GM23338 (cell line): ENCODE measurements at places on chromosomes 12 and 14.

GRCh38 chr12:26017484-26018211 lies 59.2 kb downstream of the RASSF8 start:
- peak; percentile 88 for DNase-seq

GRCh38 chr14:29927376-29928116 lies at the start of gene PRKD1:
PRKD1 (minus strand) TSS chr14:29927847.
- DNase-seq = peak; percentile 73

DNA sequence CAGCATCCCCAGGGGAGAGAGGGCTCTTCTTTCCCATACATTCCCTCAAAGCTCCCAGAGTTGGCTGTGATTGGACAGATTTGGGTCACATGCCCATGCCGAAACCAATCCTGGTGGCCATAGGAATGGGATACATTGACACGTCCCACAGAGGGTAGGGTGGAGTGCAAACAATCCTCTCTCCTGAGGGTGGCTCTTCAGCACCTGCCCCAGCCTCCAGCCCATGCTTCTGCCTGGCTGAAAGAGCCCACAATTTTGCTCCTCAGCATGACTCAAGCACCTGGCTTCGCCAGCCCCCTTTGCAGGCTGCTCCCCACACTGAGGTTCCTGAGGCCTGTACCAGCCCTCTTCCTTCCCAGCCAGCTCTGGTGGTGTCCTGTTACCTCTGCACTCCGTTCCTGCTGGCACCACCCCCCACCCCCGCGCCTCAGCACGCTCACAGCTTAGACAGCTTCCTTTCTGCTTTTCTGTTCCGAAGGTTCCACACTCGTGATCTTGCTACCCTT lies 71.7 kb downstream of the CCDC92 start:
- DNase-seq = peak; percentile 78

- DNase-seq = no peak
These were observed 10.9 kb downstream of the SLC38A2 start for GRCh38 chr12:46361667-46362034.

DNA sequence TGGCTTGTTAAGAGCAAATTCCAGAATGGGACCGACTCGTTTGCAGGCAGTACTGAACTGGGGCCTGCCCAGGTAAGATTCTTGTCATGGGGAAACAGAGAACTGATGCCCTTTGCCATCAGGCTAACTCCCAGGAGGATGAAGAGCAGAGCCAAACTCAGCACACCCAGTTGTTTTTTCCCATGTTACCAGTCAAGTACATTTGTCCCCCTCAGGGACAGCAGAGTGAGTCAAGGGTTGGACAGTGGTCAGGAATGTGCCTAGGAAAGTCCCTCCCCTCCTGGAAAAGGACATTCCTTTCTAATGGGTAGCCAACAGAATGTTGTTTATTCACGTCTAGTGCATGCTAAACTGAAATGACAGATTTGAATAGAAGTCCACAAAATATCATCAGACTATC lies 1.6 kb downstream of the ART4 start:
- peak; percentile 35 for DNase-seq

GRCh38 chr12:110270125-110270962 lies 10.7 kb upstream of the ATP2A2 start:
- DNase-seq = no peak
